NCI-H82 (cell line): ENCODE measurements at places on chromosomes 6 and 20.
A peak's percentile ranks its signal among the peaks of the same experiment; 100 is the strongest.

DNA sequence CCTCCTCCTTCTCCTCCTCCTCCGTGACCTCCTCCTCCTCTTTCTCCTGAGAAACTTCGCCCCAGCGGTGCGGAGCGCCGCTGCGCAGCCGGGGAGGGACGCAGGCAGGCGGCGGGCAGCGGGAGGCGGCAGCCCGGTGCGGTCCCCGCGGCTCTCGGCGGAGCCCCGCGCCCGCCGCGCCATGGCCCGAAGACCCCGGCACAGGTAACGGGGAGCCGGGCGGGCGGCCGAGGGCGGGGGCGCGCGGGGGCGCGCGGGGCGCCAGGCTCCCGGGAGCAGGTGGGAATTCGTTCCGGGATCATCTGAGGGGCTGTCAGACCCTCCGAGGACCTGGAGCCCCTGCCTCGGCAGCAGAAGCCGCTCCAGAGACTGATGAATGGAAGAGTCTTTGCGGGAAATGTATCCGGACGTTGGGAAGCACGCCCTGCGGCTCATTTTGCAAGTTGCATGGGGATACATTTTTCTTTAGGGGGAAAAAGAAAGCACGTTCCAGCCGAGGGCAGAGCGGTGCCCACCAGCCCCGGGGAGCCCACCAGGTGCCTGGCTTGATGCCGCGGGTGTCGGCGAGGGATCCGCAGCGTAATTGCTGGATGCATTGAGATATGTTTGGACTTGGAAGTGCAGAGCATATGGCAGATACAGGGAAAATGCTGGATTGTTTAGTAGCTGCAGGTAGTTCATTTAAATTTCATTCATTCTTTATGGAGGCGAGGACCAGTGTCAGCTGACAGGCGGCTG is 394 bp downstream of the MYB start:
- DNase-seq: peak; percentile 74

- DNase-seq: no peak
These were observed 155.6 kb downstream of the DTNBP1 start for GRCh38 chr6:15507221-15507620.

- DNase-seq: no peak
These were observed 19.5 kb downstream of the SYTL3 start for GRCh38 chr6:158669145-158670035.

DNA sequence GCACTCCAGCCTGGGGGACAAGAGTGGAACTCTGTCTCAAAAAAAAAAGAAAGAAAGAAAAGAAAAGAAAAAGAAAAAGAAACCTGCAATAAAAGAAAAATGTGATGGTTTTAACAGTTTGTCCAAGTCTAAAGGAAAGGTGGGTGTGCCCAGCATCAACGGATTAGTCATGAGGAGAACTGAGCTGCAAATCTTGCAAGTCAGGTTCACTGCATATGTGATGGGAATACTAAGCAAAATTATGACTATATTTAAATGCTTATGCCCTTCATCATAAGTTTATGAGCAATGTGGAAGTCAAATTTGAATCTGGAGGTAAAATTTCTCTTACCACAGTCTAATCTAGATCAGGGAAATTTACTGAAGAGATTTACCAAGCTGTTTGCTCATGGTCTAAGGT is 13.1 kb upstream of the CDK19 start:
- no peak for DNase-seq

- DNase-seq: no peak
These were observed 47.3 kb downstream of the KLHL31 start for GRCh38 chr6:53618219-53618618.

GRCh38 chr6:16544006-16544405 is 217.3 kb downstream of the ATXN1 start:
- no peak for DNase-seq

DNA sequence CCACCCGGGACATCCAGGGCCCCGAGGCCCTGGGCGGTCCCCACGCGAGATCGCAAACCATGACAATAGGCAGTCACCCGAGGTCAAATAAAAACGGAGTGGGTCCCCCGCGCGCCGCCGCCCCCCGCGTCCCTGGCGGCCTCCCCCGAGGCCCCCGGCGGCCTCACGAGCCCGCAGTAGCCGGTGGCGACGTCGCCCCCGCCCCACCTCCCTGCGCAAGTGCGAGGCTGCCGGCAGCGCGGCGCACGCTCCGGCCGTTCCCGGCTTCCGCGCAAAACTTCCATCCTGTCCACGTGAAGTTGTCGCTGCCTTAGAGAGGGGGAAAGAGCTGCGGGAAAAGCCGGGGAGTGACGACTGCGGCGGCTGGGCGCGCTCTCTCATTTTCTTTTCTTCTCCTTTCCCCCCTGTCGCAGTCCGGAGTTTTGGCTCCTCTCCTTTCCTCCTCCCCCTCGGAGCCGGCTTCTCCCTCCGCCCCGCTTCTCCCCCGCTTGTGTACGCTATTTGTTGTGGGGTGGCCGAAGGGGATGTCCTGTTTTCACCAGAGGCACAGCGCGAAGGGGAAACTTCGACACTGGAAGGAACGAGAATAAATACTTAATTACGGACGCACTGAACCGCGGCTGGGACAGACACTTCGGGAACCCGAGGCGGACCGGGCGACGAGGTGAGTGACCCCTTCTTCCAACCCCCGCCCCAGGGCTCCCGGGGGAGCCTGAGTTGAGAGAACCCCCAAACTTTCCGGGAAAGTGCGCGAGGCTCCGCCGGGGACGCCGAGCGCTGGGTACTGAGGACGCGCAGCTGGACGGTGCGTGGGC is at the start of gene EYA4:
Gene EYA4, plus strand, starts transcription at position 272 of the 815 bp plus-strand sequence. CDS start 33,424 bp downstream, outside the sequence.
- no peak for DNase-seq

- no peak for DNase-seq
These were observed 434.8 kb upstream of the HTR1E start for GRCh38 chr6:86502497-86502896.

GRCh38 chr6:7765575-7766325 is 39.9 kb downstream of the BMP6 start:
- DNase-seq: no peak

DNA sequence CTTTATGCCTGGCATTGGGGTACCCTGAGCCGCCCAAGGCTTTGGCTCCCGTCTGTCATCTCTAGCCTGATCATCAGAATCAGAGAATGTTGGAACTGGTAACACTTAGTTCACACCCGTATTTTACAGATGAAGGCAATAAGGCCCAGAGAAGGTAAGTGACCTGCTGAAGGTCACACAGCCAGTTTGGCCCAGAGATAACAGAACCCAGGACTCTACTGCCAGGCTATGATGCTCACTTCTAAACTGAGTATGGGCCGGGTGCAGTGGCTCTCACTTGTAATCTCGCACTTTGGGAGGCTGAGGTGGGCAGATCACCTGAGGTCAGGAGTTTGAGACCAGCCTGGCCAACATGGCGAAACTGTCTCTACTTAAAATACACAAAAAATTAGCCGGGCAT is 1.8 kb upstream of the TGM6 start:
- DNase-seq: no peak

DNA sequence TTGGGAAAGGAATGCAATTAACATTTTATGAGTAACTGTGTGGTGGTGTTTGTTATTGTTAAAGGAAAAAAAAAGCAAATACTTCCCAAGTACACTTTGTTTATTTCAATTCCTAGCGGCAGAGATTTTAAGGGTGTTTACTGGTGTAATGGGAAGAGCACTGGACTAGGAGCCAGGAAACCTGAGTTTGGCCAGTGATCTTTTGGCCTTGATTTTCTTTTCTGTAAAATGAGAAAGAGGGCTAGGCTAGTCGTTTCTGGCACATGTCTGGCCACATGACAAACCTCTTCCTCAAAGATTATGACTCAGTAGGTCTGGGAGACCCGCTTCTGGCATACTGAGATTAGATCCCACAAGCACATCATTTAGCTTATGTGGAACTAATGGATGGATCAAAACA is 428.1 kb upstream of the NOX3 start:
- no peak for DNase-seq

DNA sequence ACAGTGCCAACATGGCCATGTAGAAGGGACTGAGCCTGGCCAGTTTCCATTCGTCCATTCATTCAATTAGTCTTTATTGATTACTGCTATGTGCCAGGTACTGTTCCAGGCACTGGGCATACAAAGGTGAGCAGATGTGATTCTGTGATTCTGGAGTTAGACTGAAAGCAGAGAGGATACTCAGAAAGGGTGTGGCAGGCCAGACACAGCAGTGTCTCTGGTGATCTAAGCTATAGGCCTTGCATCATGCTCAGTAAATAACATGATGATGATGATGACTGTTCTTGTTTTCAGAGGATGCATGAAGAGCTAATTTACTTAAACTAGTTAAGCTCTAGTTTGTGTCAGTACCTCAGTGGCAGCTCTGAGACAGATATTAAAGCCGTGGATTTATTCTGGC is 31.4 kb upstream of the FUCA2 start:
- no peak for DNase-seq

GRCh38 chr6:53455678-53456077 is 89.2 kb downstream of the GCLC start:
- no peak for DNase-seq

- no peak for DNase-seq
These were observed 169.7 kb downstream of the ATXN1 start for GRCh38 chr6:16591396-16592222.

GRCh38 chr6:51550243-51550642 is 537.2 kb downstream of the PKHD1 start:
- no peak for DNase-seq

DNA sequence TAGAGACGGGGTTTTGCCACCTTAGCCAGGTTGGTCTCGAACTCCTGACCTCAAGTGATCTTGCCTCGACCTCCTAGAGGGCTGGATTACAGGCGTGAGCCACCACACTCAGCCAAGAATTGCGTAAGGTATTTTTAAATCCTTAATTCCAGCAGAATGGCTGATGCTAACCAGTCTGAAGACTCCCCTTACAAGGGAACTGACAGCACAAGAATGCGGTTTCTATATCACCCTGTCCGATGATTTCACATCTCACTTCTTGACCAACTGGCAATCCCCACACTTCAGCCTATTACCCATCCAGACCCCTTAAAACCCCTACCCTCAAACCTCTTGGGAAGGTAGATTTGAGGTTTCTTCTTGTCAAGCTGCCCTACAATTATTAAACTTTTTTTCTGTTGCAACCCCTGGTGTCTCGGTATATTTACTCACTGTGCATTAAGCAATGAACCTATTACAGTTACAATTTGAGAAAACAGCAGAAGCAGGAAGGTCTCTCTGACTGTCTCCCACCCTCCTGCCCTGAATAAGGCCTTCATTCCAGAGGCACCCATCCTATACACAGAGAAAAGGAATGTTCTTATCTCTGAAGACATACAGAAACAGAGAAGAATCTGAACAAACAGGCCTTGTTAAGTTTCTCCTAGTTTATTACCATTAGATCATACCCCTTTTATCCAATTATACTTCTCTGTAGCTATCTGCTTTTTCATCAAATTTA is 164.9 kb downstream of the ARHGAP18 start:
- no peak for DNase-seq

- DNase-seq: no peak
These were observed 59.8 kb downstream of the CCDC170 start for GRCh38 chr6:151553416-151554165.

DNA sequence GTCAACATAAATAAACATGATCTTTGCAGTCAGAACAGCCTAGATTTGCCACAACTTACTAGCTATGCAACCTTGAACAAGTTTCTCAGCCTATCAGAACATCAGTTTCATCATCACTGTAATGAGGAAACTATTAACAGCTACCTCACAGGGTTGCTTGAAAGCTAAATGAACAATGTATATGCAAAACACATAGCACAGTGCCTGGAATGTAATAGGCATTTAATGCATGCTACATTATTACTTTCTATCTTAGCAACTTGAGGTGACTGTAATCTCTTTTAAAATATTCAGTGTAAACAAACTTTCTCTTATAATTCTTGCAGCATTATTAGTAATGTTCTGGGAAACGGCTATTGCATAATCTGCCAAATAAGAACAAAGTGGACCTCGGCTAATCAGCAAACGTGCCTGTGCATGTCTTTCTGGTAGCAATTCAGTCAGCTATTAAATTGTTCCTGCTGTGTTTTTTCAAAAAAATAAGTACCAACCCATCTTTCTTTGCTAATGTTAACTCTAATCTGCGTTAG is 61.5 kb downstream of the SYNE1 start:
- DNase-seq: no peak

DNA sequence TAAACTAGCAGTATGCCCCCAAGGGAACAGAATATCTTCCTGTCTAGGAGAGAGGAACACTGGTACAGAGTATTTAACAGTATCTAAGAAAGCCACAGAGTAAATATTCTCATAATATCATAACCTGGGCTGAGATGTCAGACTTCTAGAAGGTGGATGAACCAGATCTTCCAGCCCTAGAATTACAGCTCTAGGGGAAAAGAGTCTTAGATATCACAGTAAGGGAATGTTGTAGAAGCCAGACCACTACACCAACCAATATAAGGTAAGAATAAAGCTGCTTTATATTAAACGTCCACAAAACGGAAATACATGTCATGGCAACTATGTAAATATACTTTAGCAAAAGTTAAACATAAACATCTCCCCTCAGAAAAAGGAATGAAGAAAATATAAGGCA is 12.4 kb downstream of the SERINC1 start:
- no peak for DNase-seq

DNA sequence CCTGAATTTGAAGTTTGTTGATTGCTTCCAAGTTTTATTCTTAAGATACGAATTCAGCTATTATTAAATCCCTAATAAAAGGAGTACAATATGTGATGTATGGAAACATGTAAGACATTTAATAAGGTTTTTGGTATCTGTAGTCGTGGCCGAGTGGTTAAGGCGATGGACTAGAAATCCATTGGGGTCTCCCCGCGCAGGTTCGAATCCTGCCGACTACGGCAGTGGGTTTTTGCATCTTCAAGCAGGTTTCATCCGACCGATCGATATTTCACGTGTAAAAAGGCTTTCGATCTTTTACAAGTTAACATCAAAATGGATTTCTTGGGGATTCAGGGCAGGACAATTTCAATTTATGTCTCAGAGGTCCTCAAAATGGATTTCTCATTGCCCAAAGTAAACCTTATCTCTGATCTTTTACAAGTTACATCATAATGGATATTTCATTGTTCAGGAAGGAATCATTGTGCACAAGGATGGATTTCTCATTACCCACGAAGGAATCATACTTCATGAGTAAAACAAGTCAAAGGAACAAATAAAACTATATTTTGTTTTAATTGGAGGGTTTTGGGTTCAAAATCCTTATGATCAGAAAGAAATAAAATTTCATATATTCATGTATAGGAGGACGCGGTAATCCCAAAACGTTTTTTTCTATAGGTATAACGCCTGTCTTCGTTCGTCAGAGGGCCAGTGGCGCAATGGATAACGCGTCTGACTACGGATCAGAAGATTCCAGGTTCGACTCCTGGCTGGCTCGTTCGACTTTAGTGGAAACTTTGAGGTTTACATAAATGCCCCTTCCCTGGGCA is 37.3 kb upstream of the BTN3A2 start:
- DNase-seq: peak; percentile 92

GRCh38 chr6:153957394-153957793 is 81.6 kb upstream of the OPRM1 start:
- no peak for DNase-seq

DNA sequence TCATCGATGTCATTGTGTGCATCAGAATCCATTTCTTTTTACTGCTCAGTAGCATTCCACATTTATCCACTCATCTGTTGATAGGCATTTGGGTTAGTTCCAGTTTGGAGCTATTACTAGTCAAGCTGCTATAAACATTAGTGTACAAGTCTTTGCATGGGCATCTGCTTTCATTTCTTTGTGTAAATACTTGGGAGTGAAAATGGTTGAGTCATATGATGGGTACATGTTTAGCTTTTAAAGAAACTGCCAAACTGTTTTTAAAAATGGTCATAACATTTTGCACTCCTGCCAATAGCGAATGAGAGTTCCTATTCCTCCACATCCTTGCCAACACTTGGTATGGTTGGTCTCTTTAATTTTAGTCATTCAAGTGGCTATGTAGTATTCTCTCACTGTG is 21.2 kb upstream of the SLC22A2 start:
- no peak for DNase-seq
